ENCODE measurements at places on chromosomes 1 and 21.
A peak's percentile ranks its signal among the peaks of the same experiment; 100 is the strongest.

DNA sequence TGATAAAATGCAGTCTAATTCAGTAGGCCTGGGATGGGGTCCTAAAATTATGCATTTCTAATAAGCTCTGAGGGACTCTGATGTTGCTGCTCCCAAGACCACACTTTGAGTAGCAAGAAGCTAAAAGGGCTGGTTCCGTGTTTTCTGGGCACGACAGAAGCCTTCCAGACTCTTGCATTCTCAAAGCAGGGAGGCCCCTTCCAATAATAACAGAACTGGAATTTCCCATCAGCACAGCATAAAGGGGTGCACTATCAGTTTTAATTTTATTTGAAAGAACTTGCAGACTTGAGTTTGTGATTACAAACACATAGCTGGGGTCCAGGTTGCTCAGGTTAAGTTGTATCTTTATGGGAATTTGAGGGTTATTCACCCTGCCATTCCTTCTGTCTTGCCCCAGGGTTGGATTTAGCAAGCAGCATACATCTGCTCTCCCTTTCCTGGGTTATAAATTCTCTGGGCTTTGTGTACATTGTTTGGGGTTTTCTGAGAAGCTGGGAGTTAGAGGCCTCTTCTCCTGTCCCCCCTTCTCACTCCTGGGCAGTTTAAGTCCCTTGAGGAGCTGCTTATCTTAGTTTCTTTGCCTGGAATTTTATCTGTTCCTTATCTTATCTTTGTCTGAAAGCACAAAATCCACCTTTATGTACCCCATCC is 94.2 kb upstream of the SLC2A1 start:
- DNase-seq = no peak

DNA sequence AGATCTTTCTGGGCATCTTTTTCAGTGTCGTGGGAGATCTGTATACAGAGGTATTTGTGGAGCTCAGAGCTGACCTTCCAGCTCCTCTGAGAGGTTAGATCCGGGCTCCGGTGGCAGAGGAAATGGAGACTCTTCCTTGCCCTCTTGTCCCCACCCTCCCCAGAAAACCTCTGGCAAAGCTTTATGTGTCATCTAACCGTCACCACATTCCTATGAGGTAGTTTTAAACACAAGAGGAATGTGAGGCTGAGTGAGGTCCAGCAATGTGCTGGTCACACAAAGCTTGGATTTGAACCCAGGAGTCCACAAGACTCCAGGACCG is 1.2 kb downstream of the CD160 start:
- DNase-seq = no peak

DNA sequence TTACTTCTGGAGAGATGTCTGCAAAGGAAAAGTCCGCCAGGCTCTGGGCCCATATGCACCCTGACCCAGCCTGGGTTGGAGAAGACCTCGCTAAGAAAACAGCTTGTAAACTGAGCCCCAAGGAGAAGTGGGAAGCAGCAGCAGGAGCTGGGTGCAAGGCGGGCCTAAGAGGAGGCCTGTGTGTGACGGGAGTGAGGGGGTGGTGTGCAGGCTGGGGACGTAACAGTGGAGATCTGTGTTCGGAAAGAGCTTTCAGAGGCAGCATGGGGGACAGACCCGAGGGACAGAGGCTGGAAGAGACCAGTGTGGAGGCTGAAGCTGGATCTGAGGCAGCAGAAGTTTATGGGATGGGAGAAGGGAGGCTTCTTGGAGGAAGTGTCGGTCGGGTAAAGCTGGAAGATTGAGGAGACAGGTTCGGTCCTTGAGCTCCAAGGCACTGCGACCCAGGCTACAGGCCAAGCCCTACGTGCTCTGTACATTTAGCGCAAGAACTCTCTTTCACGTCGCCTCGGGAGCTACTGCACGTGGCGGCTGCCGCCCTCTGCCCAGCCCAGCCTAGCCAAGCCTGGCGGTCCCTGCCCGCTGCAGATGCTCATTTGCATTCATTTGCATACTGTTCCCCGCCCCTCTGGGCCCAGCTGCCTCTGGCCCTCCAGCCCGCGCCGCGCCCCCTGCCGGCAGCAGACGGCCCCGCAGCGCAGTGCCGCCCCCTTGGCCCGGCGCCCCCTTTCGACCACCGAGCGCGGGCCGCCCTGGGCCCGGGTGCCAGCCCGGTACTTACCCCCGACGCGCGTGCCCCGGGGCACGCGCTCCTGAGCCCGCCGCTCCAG is 6.3 kb downstream of the HPCA start:
- DNase-seq = peak; percentile 17

GRCh38 chr1:182328591-182328990 is 63.0 kb downstream of the GLUL start:
- DNase-seq = no peak

GRCh38 chr1:24694380-24694843 is 50.8 kb upstream of the CLIC4 start:
- DNase-seq = no peak

- DNase-seq = no peak
Measured at GRCh38 chr1:29709704-29710280, 473.5 kb downstream of the PTPRU start.

DNA sequence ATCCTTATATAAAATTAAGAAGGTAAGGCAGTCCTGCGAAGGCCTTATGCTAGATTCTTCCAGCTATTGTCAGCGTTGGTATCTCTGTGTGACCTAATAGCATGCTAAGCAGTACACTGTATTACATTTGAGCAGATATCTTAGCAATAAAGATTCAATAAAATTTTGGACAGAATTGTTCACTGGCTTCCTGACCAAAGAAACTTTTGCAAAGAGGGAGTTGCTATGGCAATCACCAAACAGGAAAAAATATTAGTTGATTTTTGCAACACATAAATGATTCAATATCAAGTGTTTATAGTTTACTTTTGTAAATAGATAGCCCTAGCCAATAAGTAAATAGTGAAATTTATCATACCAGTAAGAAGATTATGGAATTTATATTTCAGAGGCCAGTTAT is 31.0 kb upstream of the PLEKHO1 start:
- no peak for DNase-seq

DNA sequence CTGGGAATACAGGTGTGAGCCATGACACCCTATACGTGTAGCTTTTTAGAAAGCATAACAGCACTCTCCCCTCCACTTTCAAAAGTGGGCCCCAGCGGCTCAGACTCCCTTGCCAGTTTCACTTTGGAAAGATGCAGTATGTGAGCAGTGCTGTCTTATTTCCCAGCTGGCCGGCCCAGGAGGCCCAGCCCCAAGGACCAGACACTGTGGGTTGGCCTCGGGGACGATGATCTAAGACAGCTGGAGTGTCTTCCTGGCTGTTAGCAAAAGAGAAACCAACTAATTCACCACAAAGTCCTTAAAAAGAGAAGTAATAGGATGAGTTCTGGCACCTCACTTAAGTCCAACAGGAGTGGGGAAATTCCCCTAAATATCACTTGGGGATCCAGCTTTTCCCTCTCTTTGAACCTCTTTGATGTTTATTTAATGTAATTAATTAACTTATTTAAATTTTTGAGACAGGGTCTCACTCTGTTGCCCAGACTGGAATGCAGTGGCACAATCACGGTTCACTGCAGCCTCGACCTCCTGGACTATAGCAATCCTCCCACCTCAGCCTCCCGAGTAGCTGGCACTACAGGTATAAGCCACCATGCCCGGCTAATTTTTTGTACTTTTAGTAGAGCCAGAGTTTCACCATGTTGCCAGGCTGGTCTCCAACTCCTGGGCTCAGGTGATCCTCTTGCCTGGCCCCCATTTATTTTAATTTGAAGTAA is 17.6 kb upstream of the CLIC4 start:
- no peak for DNase-seq

DNA sequence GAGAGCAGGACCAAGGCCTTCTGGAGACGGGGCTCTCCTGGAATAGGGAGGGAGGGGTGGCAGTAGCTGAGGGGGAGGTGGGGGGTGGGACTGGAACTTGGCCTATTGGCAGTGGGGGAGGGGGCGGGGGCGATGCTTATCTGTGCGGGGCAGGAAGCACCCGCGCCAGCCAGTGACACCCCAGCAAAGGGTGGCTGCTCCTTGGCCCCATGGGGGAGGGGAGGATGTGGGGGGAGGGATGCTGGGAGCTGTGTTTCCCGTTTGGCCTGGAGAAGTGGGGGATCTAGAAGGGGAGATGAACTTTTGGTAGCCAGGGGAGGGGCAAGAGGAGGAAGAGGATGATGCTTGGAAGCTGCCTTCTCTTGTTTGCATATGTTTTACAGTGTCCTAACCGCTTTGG is 11.0 kb downstream of the ZBTB7B start:
- DNase-seq = no peak

GRCh38 chr21:42614811-42615351 is 38.5 kb upstream of the PDE9A start:
- DNase-seq = no peak

DNA sequence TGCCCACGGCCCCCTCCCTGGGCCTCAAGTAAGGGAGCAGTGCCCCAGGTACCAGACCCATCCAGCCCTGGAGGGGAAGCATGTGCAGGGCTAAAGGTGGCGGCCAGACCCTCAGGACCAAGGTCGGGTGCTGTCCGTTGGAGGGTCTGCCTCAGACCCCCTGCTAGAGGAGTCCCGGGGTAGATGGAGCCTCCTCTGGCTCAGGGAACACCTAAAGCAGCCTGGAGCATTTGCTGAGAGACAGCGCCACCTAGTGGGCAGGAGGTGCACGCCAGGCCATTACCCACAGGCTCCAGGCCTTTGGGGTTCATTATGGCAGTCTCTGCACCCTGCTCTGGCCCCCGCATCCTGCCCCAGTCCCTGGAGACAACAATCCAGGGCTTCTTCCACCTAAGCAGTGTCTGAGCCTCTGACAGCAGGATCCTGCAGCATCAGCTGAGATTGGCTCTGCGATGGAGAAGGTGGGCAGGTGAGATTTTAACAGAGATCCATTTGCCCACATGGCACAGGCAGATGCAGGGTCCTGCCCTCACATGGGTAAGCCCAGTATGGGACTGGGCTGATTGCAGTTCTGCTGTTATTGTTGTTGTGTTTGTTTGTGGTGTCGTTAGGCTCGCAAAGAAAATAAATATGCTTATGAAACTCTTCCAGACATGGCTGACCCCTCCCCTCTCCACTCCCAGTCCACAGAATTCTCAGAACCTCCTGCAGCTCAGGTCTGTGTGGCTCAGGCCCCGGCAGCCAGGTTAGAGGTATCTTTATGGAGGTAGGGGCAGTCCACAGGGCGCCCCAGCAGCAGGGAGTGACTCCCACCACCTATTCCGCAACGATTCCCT is 42.4 kb downstream of the CTNNBIP1 start:
- peak; percentile 73 for DNase-seq

DNA sequence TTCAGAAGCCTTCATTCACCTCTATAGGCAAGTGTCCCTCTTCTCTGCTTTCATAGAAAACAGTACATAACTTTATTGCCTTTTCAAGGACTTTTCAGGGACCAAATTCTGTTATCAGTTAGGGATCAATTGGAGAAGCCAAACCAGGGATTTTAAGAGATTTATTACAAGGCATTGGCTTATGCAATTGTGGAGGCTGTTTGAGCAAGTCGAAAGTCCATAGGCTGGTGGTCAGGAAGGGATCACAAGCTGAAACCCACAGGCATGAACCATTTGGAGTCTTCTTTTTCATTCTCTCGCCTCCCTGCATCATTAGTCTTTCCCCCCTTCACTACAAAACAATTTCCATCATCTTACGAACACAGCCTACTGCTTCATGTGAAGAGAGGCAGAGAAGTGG is 34.8 kb upstream of the SYCP1 start:
- no peak for DNase-seq

- no peak for DNase-seq
Measured at GRCh38 chr1:196464480-196464941, 143.7 kb downstream of the KCNT2 start.

DNA sequence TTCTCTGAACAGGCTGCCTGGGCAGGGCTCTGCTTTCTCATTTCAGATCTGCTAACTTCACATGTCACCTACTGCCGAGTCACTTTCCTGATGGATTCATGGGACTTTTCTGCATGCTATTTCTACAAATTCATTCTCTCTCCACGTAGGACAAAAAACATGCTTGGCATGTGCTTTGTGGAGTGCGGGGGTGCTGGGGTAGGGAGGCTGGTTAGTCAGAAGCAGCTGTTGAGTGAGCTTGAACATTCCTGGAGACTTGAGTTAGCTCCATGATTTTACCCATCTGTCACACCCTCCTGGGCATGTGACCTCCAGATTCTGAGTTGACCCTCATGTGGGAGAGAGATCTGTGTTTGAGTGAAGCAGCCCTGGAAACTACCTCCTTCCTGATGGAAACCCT is 71.4 kb downstream of the UCK2 start:
- DNase-seq = no peak

DNA sequence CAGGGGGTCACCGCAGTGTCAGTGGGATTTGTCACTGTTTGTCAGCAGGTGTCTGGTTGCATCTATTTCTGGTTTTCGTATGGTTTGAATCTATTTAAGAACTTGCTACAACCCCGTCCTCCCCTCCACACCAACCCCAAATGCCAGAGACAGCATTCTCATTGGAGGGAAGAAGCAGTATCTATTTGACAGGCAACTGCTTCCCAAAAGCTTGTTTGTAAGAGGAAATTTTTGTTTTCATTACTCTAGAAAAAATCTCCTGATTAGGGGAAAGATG is 54.4 kb downstream of the NR5A2 start:
- no peak for DNase-seq

- no peak for DNase-seq
Measured at GRCh38 chr1:79852004-79852403, 845.5 kb upstream of the ADGRL4 start.

- no peak for DNase-seq
Measured at GRCh38 chr1:153933955-153934354, 11.2 kb upstream of the GATAD2B start.

- no peak for DNase-seq
Measured at GRCh38 chr1:168976267-168976666, 130.2 kb upstream of the ATP1B1 start.

GRCh38 chr1:6358144-6358624 is 35.4 kb downstream of the ACOT7 start:
- DNase-seq = no peak

GRCh38 chr21:22363504-22363903 is 1365.3 kb downstream of the NCAM2 start:
- DNase-seq = no peak

- DNase-seq = no peak
Measured at GRCh38 chr1:67850151-67850551, 16.9 kb upstream of the GNG12 start.

- DNase-seq = peak; percentile 49
Measured at GRCh38 chr1:207644852-207645634, at the start of gene CR1L. TSS of gene CR1L (plus strand) at chr1:207645133. CDS start at chr1:207645234, 101 bp downstream.

Data from activated naive CD8-positive, alpha-beta T cell treated with anti-CD3 and anti-CD28 coated beads, Interleukin-2, amount 50 U/mL, for 16 hours (primary cell).